Colonic mucosa (tissue), 4 donors: ENCODE measurements at places on chromosomes 11 and 22.

GRCh38 chr22:46192210-46192993, 42.1 kb downstream of the PPARA start:
- DNase-seq, result peak; percentile 51

GRCh38 chr11:93652679-93653078, 8.8 kb upstream of the CEP295 start:
- DNase-seq, result no peak

GRCh38 chr11:73294604-73295003, 13.5 kb upstream of the ARHGEF17 start:
- no peak for DNase-seq

DNA sequence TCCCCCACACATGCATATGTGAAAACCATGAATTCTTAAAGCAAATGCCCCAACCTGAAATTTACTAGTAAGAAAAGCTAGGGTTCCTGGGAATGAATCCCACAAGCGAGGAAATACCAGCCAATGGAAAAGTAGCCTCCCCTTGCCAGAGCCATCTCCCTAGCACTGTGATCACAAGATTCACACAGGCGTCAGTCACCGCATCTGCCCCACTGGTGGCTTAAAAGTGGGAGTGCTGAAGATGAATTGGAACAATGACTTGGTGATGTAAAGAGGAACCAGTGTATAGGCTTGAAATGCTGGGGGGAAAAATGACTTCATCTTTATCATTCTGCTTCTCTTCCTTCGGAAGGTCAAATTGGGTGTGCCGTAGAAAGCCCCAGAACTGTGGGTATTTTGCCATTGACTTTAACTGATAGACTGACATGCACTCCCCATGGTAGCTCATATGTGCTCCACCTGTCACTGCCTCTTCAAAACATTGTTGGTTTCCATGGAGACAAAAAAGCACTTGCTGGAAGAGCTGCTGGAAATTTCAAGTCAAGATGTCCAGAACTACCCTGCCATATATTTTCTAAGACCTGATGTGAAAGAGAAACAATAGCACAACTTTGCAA, 19.2 kb upstream of the ASPHD2 start:
- DNase-seq, result no peak

DNA sequence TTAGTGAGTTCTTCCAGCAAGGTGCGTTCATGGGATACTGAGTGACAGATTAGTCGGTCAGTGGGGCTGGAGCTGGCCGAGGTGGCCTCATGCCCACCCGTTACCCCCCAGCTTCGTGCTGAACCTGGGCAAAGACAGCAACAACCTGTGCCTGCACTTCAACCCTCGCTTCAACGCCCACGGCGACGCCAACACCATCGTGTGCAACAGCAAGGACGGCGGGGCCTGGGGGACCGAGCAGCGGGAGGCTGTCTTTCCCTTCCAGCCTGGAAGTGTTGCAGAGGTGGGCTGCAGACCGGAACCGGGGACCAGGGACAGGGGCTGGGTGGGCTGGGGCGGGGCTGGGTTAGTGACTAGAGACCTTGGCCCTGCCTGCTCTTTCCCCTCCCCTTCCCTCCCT, 2.9 kb downstream of the LGALS1 start:
- DNase-seq, result no peak

DNA sequence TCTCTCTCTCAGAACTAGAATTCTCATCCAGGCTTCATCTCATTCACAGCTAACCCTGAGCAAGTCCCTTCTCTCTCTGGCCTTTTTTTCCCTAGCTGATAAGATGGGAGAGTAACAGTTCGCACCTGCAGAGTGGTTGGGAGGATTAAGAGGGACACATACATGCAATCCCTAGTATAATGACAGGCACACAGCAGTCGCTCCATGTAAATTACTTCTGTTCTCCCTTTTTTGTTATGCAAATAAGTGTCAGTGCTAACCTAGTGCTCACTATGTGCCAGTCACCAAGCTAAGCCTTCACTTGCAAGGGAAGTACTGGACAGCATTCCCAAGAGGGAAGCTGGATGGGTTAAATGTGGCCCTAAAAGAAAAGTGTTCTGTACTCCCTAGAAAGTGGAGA, 63.4 kb downstream of the TENM4 start:
- no peak for DNase-seq

DNA sequence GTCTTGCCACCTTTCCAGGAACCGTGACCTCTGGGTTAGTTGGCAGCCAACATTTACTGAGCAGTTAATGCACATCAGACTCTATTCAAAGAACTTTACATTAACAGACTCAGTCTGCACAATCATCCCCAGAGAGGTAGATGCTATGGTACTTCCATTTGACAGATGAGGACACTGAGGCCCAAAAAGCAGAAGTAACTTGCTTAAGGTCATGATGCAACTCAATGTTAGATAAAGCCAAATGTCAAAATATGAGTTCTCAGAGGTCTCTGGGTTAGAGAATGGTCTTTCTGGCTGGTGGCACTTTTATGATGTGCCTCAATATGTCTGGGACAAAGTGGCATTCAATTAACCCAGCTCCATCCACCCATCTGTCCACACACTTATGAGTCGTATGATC, 450.0 kb downstream of the MIAT start:
- DNase-seq, result no peak

GRCh38 chr11:72954860-72955259, 140.6 kb downstream of the ATG16L2 start:
- no peak for DNase-seq

DNA sequence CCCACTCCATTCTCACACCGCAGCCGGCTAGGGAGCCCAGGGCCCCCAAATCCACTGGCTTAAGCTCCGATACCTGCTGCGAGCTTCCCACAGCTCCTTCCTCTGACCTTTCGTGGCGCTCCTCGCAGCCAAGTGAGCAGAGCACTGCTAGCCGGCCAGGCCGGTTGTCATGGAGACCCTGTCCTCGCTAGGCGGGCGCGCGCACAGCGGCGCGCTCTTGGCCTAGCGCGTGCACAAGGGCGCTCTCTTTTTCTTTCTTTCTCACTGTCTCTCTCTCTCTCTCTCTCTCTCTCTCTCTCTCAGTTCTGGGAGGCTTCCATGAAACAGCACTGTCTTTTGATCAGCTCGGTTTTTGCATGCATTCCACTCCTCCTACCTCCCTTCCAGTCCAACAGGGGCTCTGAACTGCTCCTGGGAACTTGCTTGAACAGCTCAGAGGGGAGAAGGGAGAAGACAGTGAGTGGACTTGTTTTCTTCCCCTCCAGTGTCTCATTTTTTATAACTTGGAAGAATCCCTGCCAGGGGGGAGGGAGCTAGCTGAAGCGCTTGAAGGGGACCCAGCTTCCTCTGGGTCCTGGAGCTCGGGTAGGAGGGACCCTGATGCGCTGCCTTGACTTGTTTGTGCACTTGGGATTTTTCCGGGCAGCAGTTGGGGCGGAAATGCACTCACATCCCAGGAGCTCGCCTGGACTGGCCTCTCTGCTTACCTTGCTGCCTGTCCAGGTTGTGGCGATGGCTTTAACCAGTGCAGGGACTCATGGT, 100.3 kb upstream of the AKIP1 start:
- peak; percentile 85 for DNase-seq

DNA sequence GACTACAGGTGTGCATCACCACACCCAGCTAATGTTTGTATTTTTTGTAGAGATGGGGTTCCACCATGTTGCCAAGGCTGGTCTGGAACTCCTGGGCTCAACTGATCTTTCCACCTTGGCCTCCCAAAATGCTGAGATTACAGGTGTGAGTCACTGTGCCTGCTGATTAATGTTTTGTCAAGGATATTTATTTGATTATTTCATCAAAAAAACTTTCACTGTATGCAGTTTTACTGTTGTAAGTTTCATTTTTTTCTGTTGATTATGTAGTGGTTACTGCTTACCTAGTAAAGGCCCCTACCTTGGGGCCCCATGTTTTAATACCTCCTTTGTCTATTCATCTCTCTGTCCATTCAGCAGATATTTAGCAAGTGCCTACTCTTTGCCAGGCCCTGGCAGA, 16.7 kb upstream of the FAM168A start:
- DNase-seq, result no peak

DNA sequence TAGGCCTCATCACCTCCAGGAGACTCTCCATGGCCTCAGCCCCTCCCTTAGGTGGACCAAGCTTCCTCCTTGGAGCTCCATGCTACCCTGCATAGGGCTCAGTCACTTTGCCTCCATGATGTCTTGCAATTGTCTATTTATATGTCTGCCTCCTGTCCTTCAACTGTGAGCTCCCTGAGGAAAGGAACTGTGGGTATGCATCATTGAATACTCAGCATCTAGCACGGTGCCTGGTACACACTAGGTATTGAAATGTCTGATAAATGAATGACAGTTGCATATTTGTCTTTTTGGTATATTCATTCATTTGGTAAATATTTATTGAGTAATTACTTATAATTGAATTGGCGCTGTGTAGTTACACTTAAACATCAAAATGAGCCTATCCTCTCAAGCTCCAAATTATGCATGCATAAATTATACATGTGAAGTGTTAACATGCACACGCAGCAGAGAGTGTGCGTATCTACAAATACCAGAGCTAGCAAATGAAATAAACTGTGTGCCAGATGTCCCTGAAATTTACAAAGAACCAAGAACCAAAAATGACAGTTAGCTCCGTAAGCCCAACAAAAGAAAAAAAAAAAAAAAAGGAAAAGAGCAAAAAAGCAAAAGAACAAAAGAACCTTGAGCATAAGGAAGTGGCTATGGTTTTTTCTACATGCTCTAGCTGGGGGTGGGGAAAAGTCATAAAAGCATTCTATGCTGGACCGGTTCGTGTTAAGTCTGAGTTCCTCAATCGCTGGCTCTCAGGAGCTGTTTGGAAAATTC, 25.2 kb downstream of the GRAP2 start:
- DNase-seq, result peak; percentile 62

DNA sequence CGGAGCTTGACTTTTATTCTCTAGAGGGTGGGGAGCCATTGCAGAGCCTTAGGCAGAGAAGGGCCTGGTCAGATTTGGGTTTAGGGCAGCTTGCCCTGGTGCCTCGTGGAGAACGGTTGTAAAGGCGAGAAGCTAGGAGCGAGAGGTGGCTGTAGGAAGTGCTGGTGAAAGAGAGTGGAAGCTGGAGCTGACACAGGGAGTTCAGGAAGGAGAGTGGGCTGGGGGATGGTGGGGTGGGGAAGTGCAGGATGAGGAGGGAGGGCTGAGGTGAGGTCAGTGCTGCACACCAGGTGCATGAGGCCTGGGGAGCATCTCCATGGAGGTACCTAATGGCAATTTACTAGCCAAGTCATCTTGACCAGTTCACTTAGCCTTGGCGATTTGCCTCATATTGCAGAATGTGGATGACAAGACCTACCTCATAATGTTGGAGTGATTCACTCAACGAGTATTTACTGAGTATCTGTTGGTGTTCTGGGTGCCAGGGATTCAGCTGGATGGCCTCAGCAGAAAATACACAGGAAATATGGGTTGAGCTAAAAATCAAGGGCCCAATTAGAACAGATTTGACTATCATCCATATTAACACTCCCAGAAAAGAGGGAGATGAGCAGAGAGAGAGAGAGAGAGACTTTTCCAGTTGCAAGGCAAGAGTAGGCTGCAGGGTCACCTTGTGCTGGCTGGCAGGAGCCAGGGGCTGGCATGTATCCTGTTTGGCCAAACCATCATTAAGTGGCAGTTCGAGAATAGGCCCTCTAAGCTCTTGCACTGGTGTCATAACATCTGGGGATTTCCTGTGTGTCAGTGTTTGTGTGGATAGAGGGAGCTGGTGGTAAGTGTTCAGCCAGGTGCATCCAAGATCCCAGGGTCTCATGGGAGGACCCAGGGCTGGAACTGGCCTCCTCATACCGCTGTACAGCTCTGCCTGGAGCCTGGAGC, 44.4 kb upstream of the CLDN5 start:
- DNase-seq, result no peak

DNA sequence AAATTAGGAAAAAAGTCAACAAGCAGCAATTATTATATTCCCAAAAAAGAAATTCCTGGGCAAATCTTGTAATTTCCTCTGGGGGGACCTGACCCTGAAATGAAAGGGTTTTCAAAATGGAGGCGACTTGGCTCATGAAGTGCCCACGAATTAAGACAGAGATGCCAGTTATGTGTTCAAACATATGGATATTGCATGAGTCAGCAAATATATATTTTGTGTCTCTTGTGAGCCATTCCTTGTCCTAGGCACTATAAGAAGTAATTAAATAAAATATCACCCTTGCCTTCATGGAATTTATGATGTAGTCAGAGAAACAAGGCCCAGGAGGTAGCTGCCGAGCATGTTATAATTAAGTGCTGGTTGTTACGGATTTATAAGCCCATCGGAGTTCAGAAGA, 68.6 kb downstream of the BARX2 start:
- DNase-seq, result no peak

DNA sequence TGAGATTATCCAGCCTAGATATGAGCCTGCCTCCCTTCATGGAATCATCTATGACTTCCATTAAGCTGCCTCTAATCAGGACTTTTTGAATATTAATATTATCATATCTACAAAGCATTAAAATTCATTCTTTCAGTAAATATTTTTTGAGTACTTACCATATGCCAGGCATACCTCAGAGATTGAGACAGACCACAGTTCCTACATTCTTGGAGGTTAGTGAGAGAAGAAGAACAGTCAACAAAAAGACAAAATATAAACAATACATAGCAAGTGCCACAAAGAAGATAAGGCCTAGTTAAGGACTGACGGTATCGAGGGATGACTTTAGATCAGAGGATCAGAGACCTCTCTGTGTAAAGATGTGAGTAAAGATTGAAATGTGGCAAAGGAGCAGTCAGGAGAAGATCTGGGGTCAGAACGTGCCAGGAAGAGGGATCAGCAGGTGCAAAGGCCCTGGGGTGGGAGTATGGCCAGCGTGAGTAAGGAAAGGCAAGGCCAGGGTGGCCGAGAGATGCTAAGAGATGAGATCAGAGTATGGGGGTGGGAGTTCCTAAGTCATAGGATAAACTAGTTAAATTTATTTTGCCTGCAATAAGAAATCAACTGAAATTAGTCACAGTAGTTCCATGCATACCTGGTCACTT, 15.4 kb downstream of the SLC35C1 start:
- DNase-seq, result no peak

- no peak for DNase-seq
Measured at GRCh38 chr22:41175546-41175945, 29.6 kb upstream of the L3MBTL2 start.

DNA sequence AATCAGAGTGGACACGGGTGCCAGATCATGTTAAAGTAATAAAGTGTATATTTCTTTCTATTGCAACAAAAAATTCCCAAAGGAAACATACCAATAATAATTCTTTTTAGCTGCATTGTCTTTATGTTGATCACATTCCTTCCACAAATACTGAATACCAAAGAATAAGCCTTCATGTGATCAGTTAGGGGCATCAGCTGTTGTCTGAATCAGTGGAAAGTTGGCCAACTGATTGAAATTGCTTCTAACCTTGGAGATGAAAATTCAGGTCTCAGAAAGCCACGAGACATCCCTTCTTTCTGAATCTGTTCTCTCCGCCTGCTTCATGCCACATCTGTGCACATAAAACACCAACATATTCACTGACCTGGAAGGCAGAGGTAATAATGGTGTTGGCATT, 785.2 kb downstream of the KCNA4 start:
- no peak for DNase-seq
